Kidney glomerular epithelial cell (primary cell): ENCODE measurements at places on chromosomes 2 and 18.

DNA sequence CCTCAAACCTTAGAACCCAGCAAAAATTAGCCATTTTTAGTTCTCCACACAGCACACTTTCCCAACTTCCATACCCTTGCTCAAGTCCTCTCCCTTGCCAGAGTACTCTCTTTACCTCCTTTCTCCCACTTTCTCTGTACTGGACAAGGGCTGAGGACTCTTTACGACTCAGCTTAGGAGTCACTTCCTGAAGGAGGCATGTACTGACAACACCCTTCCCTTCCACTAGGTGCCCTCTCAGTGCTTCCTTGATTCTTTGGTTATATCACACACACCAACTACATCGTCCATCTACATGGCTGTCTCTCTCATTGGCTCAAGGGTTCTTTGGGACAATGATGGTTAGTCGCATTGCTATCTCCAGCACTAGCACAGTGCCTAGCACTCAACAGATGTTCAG, 5.2 kb upstream of the C18orf63 start:
- DNase-seq, result peak; percentile 39

DNA sequence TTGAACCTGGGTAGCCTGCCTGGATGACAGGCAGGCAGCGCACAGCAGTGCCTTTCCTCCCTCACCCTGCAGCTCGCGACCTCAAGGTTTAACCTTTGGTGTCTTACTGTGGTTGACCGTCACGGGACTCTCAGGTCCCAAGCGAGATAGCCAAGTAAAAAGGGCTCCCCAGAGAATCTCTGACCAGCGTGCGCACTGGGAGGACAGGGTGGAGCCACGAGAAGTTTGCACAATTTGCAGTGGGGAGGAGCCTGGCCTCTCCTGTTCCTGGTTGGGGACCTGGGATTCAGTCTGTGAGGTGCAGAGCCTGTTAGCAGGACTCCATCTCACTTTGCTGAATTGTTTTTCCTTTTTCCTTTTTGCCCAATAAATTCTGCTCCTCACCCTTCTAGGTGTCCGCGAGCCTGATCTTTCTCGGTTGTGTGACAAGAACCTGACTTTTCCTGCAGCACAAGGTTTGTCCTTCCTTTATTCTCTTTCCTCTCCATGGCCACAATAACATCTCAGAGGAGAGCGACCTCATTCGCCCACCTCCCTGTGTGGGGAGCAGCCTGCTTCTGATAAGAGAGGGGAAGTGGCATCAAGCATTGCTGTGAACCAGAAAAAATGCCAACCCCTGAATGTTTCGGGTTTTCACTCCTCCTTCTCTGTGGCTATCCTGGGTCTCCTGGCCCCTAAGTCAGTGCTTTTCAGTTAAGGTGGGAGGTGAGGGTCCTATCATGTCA, 36.2 kb downstream of the POU3F3 start:
- no peak for DNase-seq

DNA sequence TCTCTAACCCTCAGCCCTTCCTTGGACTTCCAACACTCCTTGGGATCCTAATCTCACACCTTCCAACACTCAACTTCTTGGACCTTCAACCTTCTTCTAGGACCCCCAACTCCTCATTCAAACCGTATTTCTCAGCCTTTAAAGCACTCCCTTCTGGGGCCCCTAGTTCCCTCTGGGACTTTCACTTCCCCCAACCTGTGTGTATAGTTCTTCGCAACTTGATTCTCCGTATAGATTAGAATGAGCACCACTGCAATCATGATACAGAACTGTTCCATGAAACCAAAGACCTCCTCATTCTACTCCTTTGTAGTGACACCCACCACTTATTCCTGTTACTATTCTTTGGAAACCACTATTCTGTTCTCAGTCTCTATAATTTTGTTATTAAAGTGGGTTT, 62.0 kb upstream of the NFU1 start:
- DNase-seq, result no peak

GRCh38 chr18:59303006-59303405, 15.4 kb downstream of the CPLX4 start:
- no peak for DNase-seq

- no peak for DNase-seq
Observed at GRCh38 chr2:141878016-141878415, 252.8 kb downstream of the LRP1B start.

GRCh38 chr2:74924463-74925265, 33.8 kb upstream of the POLE4 start:
- DNase-seq, result no peak

- peak; percentile 75 for DNase-seq
Observed at GRCh38 chr2:191679818-191680600, 2.1 kb downstream of the NABP1 start.

DNA sequence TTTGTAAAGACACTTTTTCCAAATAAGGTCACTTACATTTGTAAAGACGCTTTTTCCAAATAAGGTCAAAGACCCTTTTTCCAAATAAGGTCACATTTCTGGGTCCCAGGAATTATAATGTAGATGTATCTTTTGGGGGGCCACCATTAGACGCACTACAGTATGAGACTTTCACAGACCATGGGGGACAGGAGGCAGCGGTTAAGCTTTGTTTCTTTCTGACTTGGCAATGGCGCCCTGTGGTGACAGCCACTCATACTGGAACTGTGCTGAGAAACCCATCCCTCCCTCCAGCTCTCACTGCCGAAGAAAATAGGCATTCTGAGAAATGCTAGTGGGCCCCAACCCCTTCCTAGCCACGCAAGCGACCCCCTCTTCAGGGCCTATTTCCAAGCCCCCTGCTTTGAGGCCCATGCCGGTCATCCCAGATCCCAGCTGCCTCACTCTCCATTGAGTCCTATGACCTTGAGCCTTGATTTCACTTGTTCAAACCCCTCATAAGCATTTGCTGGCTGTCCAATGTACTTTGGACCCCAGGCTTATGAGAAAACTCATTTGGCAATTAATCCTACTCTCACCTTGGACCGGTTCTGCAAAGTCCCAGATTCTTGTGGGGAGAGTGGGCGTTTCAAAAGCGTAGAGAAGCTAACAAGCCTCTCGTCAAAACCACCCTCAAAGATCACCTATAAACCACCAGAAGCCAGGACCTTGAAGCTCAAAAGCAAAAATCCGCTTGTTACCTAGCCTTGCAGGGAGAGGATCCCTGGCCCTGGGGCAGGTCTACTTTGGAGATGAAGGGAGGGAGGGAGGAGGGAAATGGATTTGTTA, 11.3 kb upstream of the SPATA3 start:
- no peak for DNase-seq

- no peak for DNase-seq
Observed at GRCh38 chr18:76545433-76546087, 50.5 kb upstream of the ZNF516 start.

DNA sequence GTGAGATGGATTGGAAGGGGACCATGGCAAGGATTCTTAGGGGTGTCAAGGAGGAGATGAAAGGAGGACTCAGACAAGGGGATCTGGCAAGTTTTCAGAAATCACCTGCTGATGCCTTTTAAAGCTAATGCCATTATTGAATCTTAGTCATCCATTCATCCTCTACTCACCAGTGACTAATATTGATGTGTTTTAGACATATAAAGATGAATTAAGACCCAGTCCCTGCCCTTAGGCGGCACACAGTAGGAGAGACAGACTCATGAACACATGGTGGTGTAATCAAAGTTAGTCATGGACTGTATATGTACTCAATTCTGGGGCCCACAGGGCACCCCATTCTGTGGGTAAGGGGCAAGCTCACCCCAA, 56.5 kb upstream of the ATL2 start:
- DNase-seq, result no peak

- DNase-seq, result peak; percentile 59
Observed at GRCh38 chr2:42339191-42339912, 21.7 kb downstream of the COX7A2L start.

DNA sequence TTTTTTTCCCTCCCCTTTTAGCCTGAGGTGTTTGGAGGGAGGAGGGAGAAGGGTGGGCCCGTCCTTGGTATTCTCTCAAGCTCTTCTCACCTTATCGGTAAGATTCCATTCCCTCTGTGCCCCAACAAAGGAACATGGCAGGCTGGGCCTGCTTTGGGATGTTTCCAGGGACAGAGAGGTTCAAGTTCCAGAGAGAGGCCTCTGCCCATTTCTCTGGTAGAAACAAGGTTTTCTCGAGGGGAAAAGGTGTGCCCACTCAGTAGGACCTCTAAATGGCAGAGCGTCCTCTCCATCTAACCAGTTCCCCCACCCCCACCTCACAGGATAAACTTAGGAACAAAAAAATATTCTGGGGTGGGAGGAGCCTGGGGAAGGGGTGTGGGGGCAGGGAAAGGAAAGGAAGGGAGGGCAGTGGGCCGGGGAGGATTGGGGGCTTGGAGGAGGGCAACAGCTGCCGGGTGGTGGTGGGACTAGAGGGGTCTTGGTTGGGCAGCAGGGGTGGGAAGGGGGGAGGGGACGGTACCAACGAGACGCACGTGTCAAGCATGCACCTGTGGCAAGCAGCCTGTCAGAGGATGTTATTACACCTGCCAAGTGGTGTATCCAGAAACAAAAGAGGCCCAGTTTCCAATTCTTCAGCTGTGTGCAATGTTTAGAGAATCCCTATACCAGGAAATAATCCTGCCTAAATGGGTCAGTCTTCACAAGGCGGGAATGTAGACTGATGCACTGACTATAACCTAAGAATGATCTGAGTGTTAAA, 2.1 kb downstream of the PCBP1 start:
- DNase-seq, result no peak

- DNase-seq, result no peak
Observed at GRCh38 chr2:134041877-134042276, 212.0 kb upstream of the MGAT5 start.

DNA sequence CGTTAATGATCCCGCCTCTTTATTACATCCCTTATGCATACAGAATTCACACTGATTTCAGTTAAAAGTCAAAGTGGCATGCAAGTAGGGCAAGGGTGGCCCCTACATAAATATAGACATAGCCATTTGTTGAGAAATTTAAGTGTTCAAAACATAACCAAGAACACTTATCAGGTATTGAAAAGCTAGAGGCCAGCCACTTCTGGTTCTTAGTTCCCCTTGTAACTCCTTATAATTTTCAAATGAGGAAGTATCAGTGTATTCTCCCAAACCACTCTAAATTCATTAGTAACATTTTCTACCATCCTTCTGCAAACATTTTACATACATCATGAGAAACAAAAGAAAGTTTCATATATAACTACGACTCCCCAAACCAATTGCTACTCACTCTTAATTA, 5.8 kb upstream of the ARL5A start:
- DNase-seq, result no peak

DNA sequence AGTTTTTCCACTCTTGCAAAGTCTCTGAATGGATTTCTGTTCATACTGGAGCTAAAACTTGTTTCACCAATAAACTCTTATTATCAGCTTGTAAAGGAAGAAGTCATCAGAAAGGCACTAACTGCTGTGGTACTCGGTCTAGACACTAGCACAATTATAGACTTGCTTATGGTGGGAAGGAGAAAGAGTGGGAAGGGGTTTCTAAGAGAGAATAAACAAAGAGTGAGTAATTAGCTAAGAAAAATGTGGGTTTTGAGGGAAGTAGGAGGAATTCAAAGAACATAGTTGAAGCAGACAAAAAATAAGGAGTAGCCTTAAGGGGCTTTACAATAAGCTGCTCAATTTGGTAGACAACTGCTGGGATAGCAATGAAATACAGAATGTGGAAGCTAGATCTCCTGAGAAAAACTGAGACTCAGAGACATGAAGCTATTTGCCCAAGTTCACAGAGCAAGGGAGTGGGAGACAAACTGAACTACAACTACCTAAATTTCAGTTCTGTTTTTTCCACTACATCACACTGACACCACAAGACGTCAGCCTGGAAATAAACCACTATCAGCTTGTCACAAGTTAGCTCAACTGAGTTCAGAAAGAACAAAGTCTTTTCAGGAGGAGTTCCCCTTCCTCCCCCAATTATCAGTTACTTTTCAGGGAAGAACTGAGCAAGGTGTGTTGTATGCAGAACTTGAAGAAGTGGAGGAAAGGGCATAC, 59.7 kb downstream of the MAP4K3 start:
- DNase-seq, result peak; percentile 5

GRCh38 chr2:45132551-45132950, 123.3 kb upstream of the SIX2 start:
- no peak for DNase-seq
